ENCODE measurements at places on chromosomes 5 and 9.
A peak's percentile ranks its signal among the peaks of the same experiment; 100 is the strongest.

DNA sequence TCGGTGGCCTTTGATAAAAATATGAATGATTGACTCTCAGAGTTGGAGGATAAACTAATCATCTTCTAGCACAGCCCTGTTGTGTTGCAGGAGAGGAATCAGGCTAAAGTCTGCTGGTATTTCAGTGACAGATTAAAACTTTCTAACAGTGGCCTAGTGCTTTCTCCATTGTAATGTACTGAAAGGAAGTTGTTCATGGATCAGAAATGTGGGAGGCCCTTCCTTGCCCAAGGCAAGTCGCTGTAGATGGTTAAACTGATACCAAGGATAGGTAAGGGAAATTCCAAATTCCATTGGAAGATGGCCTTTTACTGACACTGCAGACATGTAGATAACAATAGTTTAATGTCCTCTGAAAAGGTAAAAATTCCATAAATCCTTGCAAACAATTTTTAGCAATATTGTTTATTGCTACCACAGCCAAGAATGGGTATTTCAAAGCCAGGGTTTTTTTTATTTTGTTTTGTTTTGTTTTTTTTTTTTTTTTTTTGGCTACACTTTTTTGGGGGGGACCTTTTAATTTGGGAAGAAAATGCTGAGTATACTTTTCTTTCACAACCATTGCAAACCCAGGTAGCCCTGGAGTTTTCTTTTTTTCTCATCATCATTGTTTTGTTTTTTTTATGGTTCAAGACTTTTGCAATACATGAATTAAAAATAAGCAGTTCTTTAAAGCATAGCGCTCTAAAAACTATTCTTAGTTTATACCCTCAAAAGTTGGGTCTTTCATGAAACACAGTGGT is 35.5 kb downstream of the WDR36 start:
- DNase-seq: no peak

GRCh38 chr5:148471379-148471778 is 87.6 kb downstream of the FBXO38 start:
- no peak for DNase-seq

DNA sequence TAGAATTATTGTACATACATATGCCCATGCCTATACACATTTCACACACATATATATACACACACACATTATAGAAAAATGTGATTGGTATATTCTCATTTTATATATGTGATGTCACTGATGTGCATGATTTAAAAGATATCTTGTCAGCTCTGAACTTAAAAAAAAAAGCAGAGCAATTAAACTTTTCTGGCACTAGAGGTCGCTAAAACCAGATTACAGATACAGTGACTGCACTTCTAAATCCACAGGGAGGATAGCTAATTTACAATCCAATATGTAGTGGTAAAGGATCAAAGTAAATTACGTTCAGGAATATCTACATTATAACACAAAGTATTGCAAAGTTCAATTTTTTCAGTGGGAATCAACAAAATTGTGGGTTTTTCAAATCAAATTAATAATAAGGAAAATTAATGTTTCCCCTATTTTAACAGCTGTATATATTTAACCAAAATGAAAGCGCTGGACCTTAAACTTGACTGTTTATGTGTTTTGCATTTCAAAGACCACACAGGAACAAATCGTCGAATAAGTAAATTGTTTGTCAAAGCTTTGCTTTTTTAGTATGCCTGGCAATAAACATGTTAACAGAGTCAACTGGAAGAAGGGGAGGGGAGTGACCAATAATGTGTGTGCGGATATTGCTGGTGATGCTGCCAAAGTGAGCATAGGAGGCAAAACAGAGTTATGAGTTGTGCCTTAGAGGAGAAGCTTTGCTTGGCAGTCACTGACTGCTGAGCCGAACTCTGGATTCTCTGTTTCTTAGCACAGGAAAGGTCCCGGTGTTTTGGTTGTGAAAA is 1201.4 kb upstream of the C9orf72 start:
- DNase-seq: no peak

DNA sequence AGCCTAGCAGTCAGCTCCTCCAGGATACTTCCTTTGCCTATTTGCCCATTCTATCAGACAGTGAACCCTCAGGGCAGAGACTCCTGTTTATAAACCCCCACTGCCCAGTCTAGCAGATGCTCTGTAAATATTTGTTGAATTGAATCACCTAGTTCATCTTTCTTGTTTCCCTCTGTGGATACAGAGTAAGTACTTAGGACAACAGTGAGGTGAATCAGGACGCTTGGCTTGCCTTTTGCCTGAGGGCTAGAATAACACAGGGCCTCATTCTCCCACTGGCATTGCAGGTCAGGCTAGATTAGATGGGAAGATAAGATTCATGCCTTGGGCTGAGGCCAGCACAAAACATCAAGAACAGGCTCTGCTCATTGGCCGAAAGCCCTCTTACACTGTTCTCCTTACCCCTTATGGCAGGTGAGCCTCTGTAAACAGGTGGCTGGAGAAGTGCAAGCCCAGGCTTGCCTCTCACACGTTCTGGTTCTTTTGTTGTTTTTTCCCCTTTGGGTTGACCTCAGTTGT is 22.2 kb downstream of the TNFSF8 start:
- no peak for DNase-seq

GRCh38 chr9:114291064-114291474 is 31.8 kb upstream of the ORM1 start:
- peak; percentile 66 for DNase-seq

- no peak for DNase-seq
Observed at GRCh38 chr5:124614836-124615385, 131.5 kb downstream of the ZNF608 start.

GRCh38 chr9:95306819-95307218 is 10.7 kb downstream of the FANCC start:
- DNase-seq: no peak

- DNase-seq: no peak
Observed at GRCh38 chr5:170791325-170791954, 7.9 kb downstream of the GABRP start.

DNA sequence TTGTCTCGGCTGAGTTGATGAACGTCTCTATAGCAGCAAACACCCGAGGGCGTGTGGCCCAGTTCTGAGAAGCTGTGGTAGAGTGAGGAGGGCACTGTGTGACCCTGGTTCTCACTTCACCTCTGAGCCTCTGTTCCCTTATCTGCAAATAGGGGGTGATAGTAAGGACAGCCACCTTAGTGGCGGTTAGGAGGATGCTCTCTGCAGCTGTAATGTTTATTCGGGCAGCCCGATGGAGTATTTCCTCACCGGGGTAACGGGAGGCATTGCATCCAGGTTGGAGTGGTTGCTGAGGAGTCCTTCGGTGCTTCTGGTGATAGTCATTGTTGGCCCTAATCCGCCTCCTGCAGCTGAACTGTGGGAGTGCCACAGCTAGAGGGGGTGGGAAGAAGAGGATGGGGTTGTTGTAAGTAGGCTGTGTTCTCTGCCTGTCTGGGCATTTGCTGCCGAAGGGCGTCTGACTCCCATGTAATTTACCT is 13.9 kb downstream of the PRRC2B start:
- peak; percentile 34 for DNase-seq

GRCh38 chr9:77440057-77440456 is 208.1 kb downstream of the GNA14 start:
- no peak for DNase-seq

DNA sequence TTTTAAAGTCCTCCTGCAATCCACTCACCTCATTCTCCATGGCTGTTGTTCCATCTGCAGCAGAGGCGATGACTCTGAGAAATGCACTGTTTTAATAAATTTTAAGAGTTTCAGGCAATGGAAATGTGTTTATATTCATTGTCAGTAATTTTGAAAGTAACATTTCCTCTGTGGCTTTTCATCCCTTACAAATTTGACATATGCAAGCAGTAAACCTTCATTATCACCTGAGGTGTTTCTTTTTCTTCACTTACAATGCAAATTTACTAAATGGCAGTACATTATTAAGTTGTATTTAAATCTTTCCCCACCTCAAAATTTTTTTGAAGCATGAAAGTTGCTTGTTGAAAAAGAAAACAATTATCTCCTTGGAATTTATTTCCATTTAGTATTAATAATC is 136.9 kb downstream of the DIRAS2 start:
- DNase-seq: no peak

- no peak for DNase-seq
Observed at GRCh38 chr5:59003124-59003523, 420.2 kb downstream of the RAB3C start.

DNA sequence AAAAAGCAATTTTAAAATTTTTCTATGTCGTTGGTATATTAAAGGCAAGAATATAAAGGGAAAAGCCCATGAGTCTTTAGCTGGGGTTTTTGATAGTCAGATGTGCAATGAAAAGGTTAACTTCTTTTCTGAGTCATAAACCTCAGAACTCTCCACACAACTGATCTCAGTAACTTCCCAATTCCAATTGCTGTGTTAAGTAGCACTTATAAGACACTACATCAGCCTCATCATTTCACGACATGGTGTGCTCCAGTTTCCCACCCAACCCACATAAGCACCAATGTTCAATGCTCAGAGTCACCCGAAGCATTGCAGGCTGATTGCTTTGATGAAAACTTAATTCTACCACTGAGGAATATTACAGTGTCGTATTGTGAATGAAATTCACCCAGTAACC is 155.8 kb downstream of the TSSK1B start:
- DNase-seq: no peak

DNA sequence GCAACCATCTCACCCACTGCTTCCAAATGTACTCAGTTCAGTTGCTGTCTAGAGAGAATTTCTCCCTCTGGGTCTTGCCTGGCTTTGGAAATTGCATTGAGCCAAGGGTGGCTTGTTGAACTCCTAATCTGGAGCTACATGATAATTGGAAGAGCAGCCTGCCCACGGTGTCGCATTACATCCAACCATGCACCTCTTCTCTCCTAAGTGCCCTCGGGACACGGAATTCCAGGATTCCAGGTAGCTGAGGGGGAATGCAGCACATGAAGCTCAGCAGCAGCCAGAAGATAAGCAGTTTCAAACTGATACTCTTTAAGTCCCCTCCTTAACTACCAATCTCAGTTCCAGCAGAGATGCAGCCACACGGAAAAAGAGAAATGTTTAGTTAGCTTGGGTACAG is 509.4 kb upstream of the KLF4 start:
- no peak for DNase-seq

GRCh38 chr9:135291165-135291564 is 188.4 kb upstream of the PPP1R26 start:
- DNase-seq: no peak

- no peak for DNase-seq
Observed at GRCh38 chr9:87592554-87593358, 95.1 kb downstream of the DAPK1 start.

GRCh38 chr9:70043689-70044489 is at the start of gene MAMDC2:
TSS of gene MAMDC2 (plus strand) at chr9:70043848. CDS start at chr9:70044198, 350 bp downstream.
- DNase-seq: no peak

DNA sequence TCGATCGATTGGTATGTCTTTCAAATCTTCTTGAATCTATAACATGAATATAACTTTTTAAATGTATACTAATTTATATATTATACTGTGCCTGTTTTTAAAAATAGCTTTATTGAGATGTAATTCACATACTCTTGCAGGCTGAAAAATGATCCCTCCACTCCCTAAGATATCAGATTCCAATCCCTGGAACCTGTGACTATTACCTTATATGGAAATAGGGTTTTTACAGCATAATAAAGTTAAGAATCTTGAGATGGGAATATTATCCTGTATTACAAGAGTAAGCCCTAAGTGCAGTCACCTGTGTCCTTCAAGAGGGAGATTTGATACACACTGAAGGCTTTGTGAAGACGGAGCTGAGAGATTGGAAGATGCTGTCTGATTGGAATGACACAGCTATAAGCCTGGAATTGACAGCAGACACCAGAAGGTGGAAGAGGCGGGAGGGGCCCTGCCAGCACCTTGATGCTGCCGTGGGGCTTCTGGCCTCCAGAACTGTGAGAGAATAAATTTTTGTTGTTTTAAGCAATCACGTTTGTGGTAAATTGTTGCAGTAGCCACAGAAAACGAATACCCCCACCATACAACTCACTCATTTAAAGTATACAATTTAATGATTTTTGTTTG is 161.3 kb downstream of the RMI1 start:
- DNase-seq: no peak
